ENCODE measurements at places on chromosomes 1 and 21.
A peak's percentile ranks its signal among the peaks of the same experiment; 100 is the strongest.

GRCh38 chr1:186812570-186812969 lies 16.2 kb upstream of the PLA2G4A start:
- DNase-seq: no peak

GRCh38 chr1:53270107-53270506 lies 31.8 kb upstream of the MAGOH start:
- no peak for DNase-seq

DNA sequence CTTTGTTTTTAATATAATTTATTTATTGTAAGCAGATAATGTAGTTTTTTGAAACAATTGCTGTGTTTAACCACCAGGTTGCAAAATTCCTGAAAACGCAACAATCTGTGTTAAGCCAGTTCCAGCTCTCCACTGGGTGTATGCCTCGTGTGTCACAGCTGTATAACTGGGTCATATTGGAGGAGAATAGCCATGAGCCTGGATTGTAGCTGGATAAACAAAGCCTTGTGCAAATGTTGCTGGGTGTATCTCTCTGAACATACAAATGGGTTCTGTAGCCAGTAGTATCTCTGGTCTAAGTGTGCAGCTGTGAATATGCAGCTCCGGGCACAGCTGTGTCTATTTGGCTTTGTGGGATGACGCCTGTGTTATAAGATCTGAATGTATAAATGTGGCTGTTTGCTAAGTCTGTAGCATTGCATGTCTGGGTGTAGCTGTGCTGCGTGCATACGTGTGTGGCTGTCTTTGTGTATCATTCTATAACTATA lies 2.8 kb downstream of the TCEA3 start:
- DNase-seq: no peak

DNA sequence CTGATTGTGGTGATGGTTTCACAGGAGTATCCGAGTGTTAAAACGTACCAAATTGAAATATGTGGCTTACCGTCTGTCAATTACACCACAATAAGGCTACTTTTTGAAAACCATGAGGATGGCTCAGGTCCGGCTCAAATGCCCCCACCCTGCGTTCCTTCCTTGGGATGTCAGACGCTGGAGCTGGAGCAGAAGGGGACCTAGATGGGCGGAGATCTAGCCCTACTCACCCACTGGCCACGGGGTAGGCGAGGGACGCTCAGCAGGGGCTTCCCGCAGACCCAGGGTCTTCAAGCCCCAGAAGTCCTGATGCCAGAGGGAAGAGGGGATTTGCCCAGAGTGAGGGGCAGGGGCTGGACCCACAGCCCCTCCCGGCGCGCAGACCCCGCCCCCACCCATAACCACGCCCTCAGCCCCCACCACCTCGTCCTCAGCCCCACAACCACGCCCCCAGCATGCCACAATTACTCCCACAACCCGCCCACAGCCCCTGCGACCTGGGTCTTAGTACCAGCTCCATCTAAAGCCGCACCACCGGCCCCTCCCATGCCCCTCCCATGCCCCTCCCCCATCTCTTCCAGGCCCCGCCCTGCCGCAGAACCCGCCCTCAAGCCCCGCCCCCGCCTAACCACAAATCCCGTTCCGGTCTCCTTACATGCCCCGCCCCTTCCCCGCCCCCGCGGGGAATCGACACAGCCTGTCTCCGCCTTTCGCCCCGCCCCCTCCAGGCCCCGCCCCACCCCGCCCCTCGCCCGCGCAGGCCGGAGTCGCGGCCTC lies at the start of gene LRRC3:
Gene LRRC3 (plus strand): TSS at position 764 of the 777 bp plus-strand sequence. CDS start 1,135 bp downstream, outside the sequence.
- peak; percentile 57 for DNase-seq

GRCh38 chr1:24202987-24203386 lies 15.9 kb upstream of the IFNLR1 start:
- DNase-seq: no peak

DNA sequence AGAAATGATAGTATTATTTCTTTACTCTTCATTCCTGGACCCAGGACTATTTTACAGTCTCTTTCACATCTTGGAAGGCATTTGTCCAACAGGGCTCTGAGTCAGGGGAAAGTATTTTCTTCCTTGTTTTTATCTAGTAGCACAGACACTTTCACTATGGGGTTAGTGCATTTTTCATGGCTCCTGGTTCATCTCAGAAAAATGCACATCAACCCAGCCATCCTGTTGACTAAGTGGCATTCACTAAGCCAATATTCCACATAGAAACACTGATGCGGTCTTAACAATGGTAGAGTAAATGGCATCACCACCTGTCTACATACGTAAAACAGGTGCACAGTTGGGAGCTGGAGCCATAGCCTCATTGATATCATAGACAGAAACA lies 87.4 kb upstream of the C1orf21 start:
- no peak for DNase-seq

DNA sequence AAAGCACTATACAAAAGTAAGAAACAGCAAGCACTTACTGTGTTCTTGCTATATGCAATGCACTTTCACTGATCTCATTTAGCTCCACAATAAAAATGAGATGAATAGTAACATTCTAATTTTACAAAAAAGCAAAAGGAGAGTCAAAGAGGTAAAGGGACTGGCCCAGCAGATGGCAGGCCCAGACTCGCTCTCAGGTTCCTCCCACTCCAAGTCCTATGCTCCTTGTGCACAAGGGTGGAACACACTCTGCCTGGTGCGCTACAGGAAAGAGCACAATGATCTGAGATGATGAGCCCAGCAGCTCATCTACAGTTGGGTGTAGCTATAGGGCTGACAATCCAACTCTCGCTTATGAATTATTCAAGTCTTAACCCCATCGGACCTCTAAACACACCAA lies 94.1 kb upstream of the LYST start:
- DNase-seq: no peak

All from NAMALWA (cell line).